ENCODE measurements at places on chromosomes 16 and 17.

GRCh38 chr16:10262377-10263132, 80.3 kb upstream of the GRIN2A start:
- no peak for DNase-seq

GRCh38 chr17:38910325-38910724, 15.1 kb upstream of the LASP1NB start:
- DNase-seq, result no peak

DNA sequence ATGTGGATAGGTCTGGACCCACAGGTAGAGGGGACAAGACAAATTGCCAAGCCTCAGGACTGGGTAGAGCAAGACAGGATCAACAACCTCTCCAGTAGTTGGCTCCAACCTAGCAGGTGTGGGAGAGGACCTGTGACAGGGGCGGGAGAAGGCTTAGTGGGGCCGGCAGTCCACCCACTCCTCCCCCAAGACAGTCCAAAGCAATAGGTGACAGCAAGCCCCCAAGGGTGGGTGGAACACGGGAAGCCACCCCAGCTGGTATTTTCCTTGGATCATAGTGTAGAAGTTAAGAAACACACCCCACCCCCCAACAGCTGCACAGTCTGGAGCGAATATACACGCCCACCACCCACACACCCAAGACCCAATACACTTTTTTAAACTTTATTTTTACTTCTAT, 4.1 kb upstream of the STX4 start:
- DNase-seq, result no peak

GRCh38 chr16:54030451-54030850, 256.1 kb downstream of the IRX3 start:
- no peak for DNase-seq

DNA sequence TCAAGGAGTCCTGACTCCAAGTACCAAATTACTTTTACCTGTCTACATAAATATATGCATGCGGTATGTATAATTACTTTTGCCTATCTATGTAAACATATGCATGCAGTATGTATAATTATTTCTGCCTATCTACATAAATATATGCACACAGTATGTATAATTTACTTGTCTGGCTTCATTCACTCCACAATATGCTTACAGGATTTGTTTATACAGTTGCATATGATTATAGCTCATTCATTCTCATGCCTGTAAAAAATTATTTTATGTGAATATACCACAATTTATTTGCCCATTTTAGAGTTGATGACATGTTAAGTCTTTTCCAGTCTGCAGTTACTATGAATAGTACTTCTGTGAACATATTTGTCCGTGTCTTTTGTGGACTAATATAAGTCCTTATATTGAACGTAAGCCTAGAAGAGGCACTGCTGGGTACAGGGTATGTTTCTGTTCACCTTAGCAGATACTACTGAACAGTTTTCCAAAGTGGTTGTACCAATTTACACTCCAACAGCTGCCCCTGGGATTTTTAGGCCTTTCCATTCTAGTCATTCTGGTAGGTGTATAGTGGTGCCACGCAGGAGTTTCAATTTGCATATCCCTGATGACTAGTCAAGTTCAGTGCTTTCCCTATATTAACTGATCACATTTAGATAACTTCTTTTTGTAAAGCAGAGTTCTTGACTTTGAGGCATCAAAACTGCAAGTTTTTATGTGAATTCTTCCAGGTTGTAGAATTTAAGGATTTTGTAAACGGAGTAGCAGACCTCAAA, 47.0 kb downstream of the MARVELD3 start:
- no peak for DNase-seq

DNA sequence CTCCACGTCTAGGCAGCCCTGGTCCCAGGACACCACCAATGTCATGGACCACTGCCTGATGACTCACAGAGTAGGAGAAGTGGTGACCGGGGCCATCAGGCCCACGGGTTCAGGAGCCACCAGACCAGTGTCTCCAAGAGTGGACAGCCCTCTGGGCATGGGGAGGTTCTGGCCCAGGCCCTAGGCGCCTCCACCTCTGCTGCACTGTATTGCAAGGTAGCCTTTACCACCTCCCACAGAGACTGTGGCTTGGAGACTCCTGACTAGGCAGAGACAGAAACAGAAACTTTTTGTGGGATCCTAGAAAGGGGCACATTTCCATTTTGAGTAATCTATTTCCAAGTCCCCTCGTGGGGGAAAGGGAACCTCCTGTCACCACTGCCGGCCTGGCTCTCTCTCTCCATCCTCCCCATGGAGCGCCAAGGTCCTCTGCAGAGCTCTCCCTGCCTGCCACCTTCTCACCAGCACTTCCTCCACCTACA, 2.9 kb downstream of the CDIP1 start:
- no peak for DNase-seq

DNA sequence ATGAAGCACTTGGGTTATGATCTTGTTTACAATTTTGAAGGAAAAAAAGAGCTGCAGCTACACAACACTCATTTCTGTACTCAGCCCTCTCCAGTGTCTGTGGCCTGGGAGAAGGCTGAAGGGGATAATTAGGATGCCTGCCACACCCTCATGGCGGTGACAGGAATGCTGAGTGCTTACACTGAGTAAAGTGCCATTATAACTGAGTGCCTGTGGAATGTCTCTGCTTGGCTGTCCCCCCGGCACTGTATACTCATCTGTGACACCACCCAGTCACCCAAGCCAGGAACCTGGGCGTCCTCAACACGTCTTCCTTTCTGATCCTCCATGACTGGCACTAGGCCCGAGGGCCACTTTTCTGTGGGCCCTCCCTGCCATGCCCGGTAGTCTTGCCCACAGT, 3.5 kb upstream of the MRPL38 start:
- DNase-seq, result no peak

DNA sequence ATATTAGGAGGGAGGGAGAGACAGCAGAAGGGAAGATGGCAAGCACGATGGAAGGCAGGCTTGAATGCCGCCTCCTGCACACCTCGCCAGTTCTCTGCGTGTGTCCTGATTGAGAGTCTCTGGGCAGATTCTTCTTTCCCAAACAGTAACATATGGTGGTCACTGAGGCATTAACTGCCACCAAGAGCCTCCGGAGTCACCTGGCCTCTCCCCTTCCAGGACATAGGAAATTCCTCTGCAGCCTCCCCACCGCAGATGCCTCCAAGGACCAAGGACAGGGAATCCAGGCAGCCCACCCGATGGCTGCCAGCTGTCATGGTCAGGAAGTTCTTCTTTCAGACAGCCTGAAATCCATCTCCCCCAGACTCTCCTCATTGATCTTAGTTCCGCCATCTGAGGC, 149.3 kb downstream of the ENGASE start:
- DNase-seq, result no peak

Data from right renal pelvis (tissue), 4 donors.